ENCODE measurements at places on chromosomes 16 and 17. TPM values are rescaled to one million over a fixed set of nuclear protein-coding genes. Genes with fewer than 3 reads are reported as not detected.

Gene MAP2K3
- 33.4 TPM for polyA plus RNA-seq

Gene HSF4
- polyA plus RNA-seq = 50.8 TPM

Gene CCDC40
- 1.5 TPM for polyA plus RNA-seq

Gene LRRC37A
- polyA plus RNA-seq = 2.0 TPM

Gene GDPD3
- polyA plus RNA-seq = 24.2 TPM

Gene IL34
- 4.7 TPM for polyA plus RNA-seq

Gene ULK2
- polyA plus RNA-seq = 7.2 TPM

Gene C16orf95
- polyA plus RNA-seq = 2.9 TPM

Gene CRHR1
- polyA plus RNA-seq = 0.32 TPM

Gene FAAP100
- polyA plus RNA-seq = 43.9 TPM

Gene SETD1A
- polyA plus RNA-seq = 13.1 TPM

Gene WWOX
- 15.4 TPM for polyA plus RNA-seq

Gene UNK
- polyA plus RNA-seq = 31.6 TPM

Gene PRCD
- polyA plus RNA-seq = 16.8 TPM

Gene NXPH3
- 2.3 TPM for polyA plus RNA-seq

Gene TSNAXIP1
- polyA plus RNA-seq = 2.0 TPM

Gene ANKFN1
- 0.57 TPM for polyA plus RNA-seq
